OCI-M1 (cell line): ENCODE measurements at places on chromosomes 7 and 10.

- no peak for DNase-seq
These were observed 11.6 kb downstream of the COL28A1 start for GRCh38 chr7:7524121-7524520.

DNA sequence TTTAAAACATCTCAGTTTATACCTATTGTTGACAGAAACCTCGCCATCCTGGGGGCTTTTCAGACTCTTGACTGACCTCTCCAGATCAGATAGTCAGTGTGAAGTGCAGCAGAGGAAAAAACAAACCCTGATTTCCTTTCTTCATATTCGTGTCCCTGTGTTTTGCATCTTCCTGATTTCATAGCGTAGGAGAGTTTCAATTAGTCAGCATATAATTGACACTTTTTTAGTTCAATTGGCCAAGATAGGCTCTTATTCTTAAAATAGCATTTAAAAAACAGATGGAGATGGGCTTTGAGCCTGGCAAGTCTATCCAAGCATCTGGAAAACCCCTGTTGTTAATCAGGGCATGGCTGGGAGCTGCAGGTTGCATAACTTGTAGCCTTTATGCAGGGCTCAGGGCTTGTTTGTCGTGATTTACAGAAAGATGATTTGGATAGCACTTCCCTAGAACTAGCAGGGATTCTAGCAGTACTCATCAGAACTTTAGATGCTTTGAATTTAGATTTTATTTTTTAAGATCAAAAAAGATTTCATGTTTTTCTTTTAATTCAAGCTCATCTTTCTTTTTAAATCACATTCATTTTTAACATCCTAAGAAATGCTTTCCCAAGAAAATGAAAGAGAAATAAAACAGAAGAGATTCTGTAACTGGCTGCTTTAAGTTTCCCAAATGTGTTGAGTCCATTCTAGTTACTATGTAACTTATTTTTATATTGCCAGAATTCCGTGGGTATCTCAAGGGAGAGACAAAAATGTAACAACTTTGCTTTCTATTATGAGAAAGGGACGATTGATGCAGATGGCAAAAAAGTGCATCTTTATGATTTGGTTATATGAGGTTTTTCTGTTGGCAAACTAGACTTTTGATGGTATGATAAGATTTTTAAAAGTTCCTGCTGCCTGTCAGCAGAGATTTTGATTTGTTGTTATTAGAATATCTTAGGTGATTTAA, 270.8 kb upstream of the FZD8 start:
- DNase-seq = no peak

- no peak for DNase-seq
These were observed 242.2 kb downstream of the ATRNL1 start for GRCh38 chr10:115335366-115335765.

DNA sequence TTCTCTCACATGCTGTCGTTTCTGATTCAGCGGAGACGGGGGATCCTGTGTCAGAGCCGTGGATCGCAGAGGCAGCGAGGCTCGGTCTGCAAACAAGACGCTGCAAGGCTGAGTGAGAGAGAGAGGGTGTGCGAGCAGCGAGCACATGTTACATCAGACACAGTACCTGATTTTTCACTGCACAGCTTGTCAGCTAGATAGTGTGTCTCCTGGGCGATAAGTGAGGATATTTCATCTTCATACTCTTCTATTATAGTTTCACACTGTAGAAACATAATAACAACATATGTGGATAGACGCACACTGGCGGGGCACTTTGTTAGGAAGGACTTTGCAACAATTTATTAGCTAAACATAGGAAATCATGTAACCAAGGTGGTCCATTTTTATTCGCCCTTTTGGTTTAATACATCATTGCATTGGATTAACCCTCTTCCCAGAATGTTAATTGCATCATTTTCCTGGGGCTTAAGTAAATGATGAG, 39.5 kb downstream of the CNPY1 start:
- peak; percentile 66 for DNase-seq

DNA sequence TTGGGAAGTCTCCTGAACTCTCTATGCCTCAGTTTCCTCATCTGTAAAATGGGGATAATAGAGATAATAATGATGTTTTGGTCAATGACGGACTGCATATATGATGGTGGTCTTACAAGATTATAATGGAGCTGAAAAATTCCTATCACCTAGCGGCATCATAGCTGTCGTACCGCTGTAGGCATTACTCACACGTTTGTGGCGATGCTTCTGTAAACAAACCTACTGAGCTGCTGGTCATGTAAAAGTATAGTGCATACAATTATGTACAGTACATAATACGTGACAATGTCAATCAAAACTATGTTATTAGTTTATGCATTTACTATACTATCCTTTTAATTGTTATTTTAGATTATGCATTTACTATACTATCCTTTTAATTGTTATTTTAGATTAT, 339.1 kb upstream of the NPVF start:
- no peak for DNase-seq

DNA sequence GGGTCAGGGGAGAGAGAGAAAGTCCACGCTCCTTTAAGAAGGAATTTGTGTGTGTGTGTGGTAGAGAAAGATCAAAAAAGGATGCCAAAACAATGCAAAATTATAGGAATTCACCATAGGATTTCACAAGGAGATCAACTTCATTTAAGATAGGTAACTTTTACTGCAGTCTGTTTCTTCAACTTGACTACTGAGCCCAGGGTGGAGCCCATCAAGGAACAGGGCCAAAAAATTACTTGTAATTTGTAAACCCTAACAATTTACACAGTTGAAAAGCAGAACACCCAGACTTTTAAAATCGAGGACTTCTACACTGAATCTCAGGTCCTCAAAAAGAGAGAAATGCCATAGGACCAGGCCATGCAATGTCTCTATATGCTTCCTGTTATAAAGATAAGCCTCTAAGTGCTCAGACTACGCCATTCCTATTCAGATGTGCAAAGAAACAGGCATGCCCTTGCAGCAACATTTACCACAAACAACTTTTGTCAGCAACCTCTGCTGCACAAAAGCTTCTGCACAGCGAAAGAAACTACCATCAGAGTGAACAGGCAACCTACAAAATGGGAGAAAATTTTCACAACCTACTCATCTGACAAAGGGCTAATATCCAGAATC, 10.6 kb upstream of the GIMAP4 start:
- no peak for DNase-seq

DNA sequence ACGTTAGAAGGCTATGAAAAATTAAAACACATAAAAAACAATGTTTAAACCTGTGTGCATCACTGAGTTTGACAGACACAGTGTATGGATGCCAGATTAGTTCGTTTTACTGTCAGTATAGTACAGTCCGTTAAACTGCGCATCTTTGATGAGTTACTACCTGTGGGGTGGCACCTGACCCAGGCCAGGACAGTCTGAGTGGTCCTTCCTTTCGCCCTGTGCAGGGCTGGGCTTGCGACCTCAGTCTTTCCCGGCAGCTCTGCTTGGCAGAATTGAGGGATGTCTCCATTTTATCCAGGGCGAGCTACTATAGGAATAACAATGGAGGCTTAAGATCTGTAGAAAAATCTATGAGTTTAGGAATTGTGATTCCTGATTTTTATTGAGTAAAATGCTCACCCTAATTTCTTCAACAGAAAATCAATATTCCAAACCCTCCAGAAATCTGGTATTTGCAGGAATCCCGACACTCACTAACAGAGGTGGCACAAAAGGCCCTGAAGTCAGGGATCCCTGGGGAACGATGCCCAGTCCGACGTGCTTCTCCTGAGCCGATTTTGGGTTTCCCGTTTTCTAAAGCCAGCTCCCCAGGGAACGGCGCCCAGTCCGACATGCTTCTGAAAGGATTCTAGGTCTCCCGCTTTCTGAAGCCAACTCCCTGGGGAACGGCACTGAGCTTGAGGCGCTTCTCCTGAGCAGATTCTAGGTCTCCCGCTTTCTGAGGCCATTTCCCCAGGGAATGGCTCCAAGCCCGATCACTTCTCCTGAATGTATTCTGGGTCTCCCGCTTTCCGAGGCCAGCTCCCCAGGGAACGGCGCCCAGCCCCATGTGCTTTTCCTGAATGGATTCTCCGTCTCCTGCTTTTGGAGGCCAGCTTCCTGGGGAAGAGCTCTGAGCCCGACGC, 377.6 kb downstream of the DNAJB6 start:
- DNase-seq = no peak

DNA sequence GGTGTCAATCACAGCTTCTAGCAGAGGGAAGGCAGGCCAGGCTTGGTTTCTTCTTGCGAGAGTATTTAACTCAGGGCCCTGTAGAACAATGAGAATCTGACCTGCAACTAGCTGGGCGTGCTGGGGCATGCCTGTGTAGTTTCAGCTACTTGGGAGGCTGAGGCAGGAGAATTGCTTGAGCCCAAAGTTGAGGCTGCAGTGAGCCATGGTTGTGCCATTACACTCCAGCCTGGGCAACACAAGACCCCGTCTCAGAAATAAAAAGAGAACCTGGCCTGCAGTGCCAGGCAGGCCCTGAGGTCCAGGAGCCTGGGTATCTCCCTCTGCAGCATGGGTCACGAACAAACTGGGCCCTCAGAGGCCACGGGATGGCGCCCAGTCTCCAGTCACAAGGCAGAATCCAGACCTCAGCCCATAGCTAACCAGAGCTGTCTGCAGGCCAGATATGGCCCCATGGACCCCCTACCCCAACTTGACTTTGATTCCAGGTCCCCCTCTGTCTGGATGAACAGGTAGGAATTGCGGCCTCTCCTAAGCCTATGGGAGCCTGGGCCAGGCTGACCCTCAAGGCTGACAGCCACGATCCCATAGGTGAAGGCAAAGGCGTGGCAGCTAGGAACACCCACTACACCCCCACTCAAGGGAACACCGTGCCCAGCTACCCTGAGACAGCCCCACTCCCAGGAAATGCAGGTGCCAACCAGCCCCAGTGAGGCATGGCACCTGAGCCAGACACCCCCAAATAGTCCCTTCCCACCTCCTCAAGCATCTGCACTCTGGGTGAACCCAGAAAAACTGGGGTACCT, 102.7 kb upstream of the TNRC18 start:
- peak; percentile 77 for DNase-seq

DNA sequence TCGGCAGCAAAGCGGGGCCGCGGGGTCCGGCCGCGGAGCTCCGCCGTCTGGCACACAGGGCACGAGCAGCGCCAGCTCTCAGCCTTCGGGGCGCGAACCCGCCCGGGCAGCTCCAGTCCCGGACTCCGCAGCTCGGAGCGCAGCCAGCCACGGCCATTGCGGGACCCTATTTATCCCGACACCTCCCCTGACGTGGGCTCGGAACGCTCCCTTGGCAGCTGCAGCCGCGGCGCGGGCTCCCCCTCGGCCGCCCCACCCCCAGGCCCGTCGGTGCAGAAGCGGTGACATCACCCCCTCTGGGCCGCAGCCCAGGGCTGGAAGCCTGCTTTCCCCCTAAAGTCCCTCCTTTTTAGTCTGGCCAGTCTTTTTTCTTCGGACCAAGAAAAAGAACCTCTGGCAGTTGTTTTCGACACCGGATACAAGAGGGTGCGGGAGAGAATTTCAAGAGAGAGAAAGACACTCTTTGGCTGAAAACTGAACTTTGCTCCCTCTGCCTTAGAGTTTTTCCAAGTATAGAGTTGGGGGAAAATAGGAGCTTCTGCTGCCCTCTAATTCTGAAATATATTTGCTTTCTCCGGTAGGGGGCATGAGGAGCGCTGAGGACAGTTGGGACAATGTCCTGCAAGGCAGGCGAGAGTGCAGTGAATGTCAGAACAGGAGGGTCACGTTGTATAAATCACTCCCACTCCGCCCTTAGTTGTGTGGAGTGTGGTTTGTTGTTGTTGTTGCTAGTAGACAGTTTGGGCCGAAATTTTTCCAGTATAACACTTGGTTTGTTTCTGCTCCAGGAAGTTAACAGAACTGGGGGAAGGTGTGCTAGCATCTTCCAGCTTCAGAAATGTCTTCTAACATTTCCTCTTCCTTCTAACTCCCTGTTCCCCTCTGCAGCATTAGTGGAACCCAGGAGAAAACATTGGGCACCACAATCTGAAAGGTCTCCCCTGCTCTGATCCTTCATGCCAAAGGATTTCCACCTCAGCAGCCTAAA, at the start of gene SFRP4:
Gene SFRP4 (minus strand): TSS at position 145 of the 988 bp plus-strand sequence. CDS start 280 bp downstream, outside the sequence.
- peak; percentile 82 for DNase-seq

GRCh38 chr10:93812659-93813338, 55.1 kb downstream of the LGI1 start:
- no peak for DNase-seq

GRCh38 chr7:150382844-150383225, 3.7 kb downstream of the ZNF775 start:
- DNase-seq = no peak

DNA sequence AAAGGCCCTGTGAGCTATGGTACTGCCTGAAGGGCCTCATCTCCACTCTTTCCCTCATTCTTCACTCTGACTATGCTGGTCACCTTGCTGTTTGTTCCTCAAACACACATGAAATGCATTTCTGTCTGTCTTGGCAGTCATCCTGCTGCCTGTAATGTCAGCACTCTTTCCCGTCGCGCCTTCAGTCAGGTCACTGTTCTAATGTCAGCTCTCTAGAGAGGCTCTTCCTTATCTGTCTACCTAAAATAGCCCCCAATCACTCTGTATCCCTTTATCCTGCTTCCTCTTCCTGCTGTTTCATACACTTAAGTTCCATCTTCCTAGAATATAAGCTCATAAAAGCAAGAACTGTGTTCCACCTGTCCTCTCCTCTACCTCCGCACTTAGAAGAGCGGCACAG, 215.5 kb downstream of the ZNF33B start:
- no peak for DNase-seq

DNA sequence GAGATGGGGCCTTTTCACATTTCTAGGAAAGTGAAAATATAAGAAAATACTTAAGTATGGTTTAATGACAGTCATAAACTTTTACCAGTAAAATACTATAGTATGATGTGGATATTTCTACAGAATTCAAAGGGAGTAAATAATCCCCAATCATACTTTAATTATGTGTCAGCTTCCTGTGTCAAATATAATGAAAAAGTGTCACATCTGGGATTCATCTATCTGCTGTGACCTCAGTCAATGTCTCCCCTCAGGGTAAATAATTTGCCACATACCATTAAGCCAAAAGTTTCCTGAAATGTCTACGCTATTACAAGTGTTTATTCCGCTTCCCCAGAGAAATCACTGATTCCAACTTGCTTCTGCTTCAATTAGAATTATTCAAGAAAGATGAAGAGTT, 110.5 kb downstream of the ITGA8 start:
- no peak for DNase-seq

GRCh38 chr7:5488286-5488878, 64.7 kb upstream of the TNRC18 start:
- no peak for DNase-seq

DNA sequence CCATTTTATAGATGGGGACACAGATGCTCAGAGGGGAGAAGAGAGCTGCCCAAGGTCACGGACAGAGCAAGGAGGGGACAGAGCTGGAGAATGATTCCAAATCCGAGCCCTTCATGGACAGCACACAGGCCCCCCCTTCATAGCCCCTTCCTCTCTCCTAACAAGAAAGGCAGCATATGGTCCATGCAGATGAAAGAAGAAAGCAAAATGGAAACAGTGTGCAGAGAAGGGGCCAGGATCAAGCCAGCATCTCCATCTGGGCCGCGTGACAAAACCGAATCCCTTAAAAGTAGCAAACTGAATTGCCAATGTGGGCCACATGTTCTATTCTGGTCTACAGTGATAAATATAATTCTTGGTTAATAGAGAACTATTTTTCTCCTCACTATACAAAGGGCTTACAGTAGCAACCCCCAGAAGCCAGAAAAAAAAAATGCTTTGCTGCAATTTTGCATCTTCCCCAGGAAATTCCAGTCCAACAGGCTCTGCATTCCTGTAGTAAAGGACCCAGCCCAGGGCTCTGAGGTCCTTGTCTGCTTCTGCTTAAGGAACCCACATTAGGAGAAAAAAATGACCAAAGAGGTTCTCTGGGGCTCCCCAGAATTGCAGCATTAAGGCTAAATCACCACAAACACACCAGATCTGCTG, 7.8 kb downstream of the CPXM2 start:
- no peak for DNase-seq

GRCh38 chr7:22481726-22482125, 18.3 kb downstream of the STEAP1B start:
- no peak for DNase-seq

GRCh38 chr7:130228840-130229502, 21.3 kb downstream of the SSMEM1 start:
- peak; percentile 61 for DNase-seq
